ENCODE measurements at places on chromosomes 16 and 17. TPM values are rescaled to one million over a fixed set of nuclear protein-coding genes. Genes with fewer than 3 reads are reported as not detected.

FBXW10 gene
- not detected for total RNA-seq

C17orf113 gene
- 1.8 TPM for total RNA-seq

IRX5 gene
- total RNA-seq = not detected

CTRB2 gene
- total RNA-seq = 6.1 TPM

ADGRG1 gene
- 111 TPM for total RNA-seq

PMP22 gene
- 22.5 TPM for total RNA-seq

DPEP2 gene
- total RNA-seq = 2.5 TPM

ACSM2B gene
- total RNA-seq = not detected

DNAH17 gene
- not detected for total RNA-seq

NPIPB6 gene
- total RNA-seq = 2.0 TPM

CRHR1 gene
- total RNA-seq = not detected

GAS2L2 gene
- not detected for total RNA-seq

SCNN1G gene
- 4.9 TPM for total RNA-seq

PRCD gene
- 0.92 TPM for total RNA-seq

RHBDL1 gene
- 4.4 TPM for total RNA-seq

CCL14 gene
- total RNA-seq = 2.3 TPM

NPIPA8 gene
- 0.59 TPM for total RNA-seq

FOXN1 gene
- total RNA-seq = 0.36 TPM

USP6 gene
- total RNA-seq = 0.08 TPM

SRSF1 gene
- 159 TPM for total RNA-seq

ACE gene
- total RNA-seq = 31.9 TPM

EFCAB3 gene
- not detected for total RNA-seq

PRSS8 gene
- total RNA-seq = 428 TPM

CYTH1 gene
- 79.0 TPM for total RNA-seq

JPH3 gene
- 0.39 TPM for total RNA-seq

TBC1D3K gene
- not detected for total RNA-seq

ABCC1 gene
- 18.3 TPM for total RNA-seq

CHRNB1 gene
- total RNA-seq = 10.7 TPM

TBX2 gene
- total RNA-seq = 5.8 TPM

EXOC3L1 gene
- 5.9 TPM for total RNA-seq

UMOD gene
- not detected for total RNA-seq

CACNG4 gene
- total RNA-seq = 0.15 TPM

CDH3 gene
- total RNA-seq = 0.81 TPM

SPATA32 gene
- not detected for total RNA-seq

NME2 gene
- 345 TPM for total RNA-seq

KRTAP4-3 gene
- total RNA-seq = not detected

EFCAB5 gene
- total RNA-seq = 3.4 TPM

Measured in left colon (tissue), 2 donors.